ENCODE measurements at places on chromosomes 16 and 17. TPM values are rescaled to one million over a fixed set of nuclear protein-coding genes. Genes with fewer than 3 reads are reported as not detected.

Gene CTRB1
- not detected for polyA plus RNA-seq

Gene TEKT5
- polyA plus RNA-seq, result not detected

Gene HBZ
- not detected for polyA plus RNA-seq

Gene OR3A3
- not detected for polyA plus RNA-seq
